Epithelial cell of proximal tubule (primary cell): ENCODE measurements at places on chromosomes 11 and 22.

GRCh38 chr11:57422669-57423068 is 4.3 kb downstream of the SLC43A3 start:
- no peak for DNase-seq

GRCh38 chr22:49726701-49727101 is 101.0 kb downstream of the BRD1 start:
- no peak for DNase-seq

DNA sequence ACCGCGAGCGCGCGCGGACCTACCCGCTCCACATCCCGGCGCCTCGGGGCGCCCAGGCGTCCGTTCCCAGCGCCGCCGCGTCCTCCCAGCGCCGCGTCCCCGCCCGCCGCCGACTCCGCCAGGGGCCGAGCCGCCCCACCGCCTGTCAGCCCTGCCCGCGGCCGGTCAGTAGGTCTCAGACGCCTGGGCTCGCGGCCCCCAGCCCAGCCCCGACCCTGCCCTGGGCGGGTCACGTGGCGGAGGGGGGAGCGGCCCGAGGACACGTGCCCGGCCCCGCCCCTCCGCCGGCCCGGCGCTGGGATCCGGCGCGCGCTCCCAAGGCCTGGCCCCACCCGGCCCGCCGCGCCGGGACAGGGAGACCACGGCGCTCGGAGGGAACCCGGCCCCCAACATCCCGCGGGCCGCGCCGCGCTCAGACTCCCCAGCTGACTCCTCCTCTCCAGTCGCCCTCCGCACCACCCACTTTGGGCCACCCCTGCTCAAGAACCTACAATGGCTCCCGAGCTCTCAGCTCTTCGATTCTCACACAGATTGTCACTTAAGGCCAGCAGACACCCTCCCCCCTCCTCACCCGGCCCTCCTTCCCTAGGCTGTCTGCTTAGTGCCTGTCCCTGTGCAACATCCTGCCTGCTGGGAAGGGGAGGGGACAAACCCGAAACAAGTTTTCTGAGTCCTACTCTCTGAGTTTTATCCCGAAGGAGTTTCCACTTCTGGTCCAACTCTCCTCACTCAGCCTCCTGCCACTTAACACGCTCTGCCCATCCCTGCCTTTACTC is at the start of gene RAB3IL1:
RAB3IL1 (minus strand) TSS at position 233 of the 776 bp plus-strand sequence; CDS start at position 34, 199 bp downstream.
- DNase-seq: no peak

GRCh38 chr11:17277024-17277584 is 565 bp downstream of the NUCB2 start:
- no peak for DNase-seq

DNA sequence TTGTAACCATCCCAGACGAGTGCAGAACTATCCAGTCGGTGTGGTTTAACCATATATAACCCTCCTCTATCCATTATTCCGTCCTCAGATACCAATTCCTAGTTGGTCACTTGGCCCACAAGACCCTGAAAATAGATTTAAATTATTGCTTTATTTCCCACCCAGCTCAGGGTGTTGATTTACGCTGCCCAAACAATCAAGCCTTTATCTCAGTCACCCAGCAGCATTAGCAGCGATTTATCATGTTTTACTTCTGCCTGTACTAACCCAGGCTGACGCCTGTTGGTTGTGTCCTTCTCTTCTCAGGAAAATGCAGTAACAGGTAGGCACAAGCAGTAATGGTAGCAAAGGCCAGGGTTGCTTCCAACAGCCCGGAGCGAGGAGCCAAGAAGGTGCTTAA is 81.2 kb downstream of the DSCAML1 start:
- no peak for DNase-seq

DNA sequence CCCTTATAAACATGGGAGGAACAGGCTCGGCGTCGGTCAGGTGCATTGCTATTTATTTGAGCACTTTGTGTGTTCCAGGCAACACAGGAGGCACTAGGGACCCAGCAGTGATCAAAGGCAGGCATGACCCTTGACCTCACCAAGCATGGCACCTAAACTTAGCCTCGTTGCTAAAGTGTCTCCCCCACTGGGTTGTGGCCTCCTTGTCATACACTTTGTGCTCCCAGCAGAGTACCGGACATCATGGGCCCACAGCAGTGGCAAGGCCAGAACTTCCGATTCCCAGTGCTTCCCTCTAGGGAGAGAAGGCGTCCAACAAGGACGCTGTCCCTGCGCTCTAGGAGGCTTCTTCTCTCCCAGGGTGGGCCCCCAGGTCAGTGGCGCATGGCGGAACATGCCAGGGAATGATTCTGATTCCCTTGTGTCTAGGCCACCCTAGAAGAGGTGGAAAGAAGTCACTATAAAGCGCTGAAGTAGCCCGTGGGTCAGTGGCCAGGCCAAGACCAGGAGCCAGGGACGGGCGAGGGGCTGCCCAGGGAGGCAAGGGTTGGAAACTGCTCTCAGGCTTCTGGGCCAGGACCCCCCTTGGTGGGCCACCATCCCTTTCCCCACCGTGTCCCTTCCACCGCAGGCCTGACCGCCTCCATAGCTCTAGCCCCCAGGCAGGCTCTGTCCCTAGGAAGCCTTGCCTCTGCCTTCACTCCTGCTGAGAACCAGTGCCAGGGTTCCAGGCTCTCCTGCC is 19.7 kb downstream of the TOM1 start:
- no peak for DNase-seq

- DNase-seq: no peak
Measured at GRCh38 chr22:43726322-43726721, 85.8 kb downstream of the EFCAB6 start.

GRCh38 chr11:15163136-15163535 is 48.4 kb downstream of the INSC start:
- no peak for DNase-seq

DNA sequence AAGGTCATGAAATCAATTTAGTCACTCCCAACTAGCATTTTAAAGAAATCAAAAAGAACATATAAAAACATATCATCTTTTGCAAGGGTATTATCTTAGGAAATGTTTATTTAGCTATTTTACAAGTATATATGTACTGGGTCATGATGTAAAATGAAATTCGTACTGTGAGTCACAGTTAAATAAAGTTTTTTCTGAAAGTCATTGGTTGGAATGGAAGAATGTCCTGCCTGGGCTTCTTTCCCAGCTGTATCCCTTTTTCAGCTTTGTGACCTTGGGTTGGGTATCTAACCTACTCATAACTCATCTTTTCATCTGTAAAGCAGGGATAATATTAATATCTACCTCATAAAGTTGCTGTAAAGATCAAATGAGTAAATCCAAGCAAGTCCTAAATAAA is 15.7 kb downstream of the FDX1 start:
- no peak for DNase-seq

DNA sequence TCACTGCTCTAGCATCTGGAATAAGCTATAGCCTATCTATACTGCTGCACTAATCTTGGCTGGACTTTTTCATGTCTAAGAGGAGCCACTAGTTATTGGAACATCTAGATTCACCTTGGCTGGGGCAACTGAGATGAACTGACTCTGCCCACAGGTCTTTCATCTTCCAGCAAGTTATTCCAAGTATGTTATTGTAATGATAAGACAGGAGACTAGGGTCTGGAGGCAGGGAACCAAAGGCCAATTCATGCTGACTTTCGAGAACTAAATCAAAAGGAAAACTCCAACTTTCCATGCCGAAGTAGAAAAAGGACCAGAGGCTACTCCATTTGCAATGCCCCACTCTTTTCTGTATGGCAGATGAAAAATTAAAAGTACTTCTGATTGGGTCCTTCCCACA is 1243.0 kb upstream of the RAG2 start:
- no peak for DNase-seq

DNA sequence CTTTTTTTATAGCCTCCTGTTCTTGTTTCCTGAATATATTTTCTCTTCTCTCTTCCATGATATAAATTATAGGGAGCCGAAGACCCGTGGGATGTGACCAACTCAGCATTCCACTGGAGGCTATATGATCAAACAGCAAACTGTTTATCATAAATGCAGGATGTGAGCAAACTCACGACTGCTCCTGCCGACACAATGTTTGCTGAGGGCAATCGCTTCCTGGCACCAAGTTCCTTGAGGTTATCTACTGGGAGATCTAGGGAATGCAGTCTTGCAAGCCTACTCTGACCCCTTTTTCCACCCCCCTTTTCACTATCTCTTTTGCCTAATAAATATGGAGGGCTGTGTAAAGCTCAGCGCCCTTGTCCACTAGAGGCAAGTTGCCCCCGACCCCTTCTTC is 13.5 kb upstream of the PLAAT4 start:
- DNase-seq: no peak

DNA sequence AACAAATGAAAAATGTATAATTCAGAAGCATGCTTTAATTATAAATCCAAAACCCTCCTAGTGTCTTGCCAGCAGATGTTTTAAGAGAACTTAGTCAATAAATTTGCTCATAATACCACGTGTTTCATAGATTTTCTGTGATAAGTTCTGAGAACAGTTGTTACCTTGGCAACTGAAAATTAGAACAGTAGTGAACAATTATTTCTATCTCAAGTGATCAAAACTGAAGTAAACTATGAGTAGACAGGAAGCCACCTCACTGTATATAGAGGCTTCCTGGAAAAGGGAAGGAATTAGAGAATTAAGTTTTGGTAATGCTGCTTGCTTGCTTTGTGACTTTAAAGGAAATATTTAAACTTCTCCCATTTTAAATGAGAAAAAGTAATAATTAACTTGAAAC is 266.0 kb upstream of the ANO3 start:
- DNase-seq: no peak

- no peak for DNase-seq
Measured at GRCh38 chr22:45917146-45917545, 59.8 kb downstream of the WNT7B start.

- no peak for DNase-seq
Measured at GRCh38 chr22:49715450-49715849, 112.2 kb downstream of the BRD1 start.

DNA sequence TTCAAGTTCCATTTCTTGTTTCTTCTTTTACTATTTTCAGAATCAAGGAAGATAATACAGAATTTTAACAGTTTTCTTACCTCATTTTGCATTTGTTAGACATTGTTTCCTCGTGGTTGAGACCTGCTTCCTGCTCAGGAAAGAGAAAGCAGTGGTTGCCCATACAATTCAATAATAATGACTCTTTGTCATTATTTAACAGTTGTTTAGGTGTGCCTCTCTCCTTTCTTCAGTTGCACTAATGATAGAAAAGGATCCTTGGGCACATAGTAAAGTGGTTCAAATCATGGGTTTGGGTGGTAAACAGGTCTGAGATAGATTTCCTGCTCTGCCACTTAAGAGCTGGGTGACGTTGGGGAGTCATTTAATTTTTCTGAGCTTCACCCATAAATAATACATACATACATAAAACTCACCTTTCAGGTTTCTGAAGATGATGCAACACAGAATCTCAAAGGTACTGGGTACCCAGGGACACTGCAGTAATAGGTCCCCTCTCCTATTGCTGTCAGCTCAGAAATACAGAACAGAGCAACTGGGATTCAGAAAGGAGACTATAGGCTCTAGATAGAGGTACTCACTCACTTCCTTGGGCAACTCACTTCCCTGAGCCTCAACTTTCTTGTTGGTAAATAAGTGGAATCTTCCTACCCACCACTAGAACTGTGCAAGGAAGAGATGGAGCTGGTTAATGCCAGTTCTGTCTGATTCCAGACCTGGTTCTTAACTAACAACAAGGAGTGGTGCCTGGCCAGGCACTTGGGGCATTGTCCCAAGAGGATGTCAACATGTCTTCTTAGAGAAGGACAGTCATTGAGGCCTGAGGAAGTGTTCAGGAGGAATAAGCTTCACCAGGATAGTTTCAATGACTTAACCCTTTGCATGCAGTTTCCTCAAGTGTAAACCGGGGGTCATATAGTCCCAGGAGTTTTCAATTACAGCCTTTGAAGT is 34.9 kb downstream of the CD44 start:
- DNase-seq: no peak

DNA sequence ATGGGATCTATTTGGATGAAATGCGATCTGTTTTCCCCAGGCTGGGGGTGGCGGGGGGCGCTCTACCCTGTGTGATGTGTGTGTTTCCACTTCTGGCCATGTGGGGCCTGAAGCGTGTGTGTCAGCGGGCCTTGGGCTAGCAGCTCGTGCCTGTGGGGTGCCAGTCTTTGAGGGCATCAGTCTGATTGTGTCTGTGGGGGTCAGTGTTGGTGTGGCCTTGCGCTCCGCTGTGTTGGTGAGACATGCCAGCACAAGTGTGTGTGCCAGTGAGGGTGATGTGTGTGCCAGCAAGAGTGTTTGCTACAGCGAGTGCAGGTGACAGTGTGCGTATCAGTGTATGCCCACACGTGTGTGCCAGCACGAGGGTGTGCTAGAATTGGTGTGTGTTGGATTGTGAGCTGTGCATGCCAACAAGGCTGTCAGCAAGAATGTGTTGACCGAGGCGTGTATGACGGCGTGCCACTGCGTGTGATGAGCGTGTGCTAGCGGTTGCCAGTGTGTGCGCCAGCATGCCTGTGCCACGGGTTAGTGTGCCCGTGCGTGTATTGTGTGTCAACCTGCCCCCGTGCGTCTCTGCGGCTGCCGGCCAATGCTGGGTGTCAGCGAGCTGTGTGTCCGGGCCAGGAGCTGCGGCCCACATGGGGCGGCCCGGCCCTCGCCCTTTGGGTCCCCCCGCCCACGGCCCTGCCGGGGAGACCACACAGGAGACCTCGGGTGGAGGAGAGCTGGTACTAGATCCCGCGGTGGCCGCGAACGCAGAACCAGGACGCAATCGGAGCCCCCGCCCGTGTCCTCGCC is 519 bp downstream of the ARRB1 start:
- DNase-seq: no peak

DNA sequence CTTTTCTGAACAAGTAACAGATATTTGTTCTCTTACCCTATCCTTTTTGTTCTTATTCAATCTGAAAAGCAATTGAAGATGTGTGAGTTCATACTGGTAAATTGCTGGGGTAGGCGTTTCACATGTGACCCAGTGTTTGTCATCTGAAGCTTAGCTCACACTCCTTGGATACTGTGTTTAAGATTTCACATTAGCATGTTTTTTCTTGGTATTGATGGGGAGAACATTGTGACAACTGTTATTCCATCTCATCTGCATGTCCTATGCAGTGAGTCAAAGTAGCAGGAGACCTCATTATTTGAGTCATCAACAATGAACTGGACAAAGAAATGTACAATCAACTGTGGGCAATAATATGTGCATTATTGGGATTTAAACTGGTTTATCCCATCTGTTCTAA is 691.6 kb upstream of the ANO5 start:
- no peak for DNase-seq

DNA sequence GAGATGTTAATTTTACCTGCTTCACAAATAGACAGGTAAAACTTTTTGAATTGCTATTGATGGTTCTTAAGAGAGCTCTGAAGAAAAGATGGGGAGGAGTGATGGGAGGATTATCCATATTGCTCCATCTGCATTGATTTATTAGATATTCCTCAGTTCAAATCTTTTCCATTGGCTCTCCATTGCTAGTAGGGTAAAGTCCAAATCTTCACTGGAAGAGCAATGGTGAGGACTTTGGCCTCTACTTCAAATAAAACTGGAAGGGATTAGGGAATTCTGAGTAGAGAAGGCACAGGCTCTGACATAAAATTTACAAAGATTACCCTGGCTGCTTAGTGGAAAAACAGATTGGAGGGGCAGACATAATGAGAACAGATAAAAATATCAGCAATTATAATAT is 1024.1 kb downstream of the LRRC4C start:
- no peak for DNase-seq

GRCh38 chr11:35387111-35387982 is 32.0 kb downstream of the SLC1A2 start:
- DNase-seq: no peak
